CD4-positive, alpha-beta T cell (primary cell): ENCODE measurements at places on chromosomes 5 and 9. TPM values are rescaled to one million over a fixed set of nuclear protein-coding genes. Genes with fewer than 3 reads are reported as not detected.

- no peak overlapping the region for H3K27ac ChIP-seq
- H3K36me3 ChIP-seq: no peaks in the 10 kb centered on the region
- H3K4me3 ChIP-seq: peak overlapping the region; percentile 14
- peaks cover 63% of the 10 kb centered on the region for H3K27me3 ChIP-seq
- no peak for DNase-seq
These were observed 1.1 kb downstream of the PPIC start for GRCh38 chr5:123035360-123035917.

GRCh38 chr9:107883496-107884124 is 394.0 kb upstream of the KLF4 start:
- no peak overlapping the region for H3K27ac ChIP-seq
- no peak for DNase-seq
- no peaks in the 10 kb centered on the region for H3K27me3 ChIP-seq

- no peak for DNase-seq
- no peak overlapping the region for H3K27ac ChIP-seq
- H3K27me3 ChIP-seq: no peaks in the 10 kb centered on the region
- no peak overlapping the region for H3K4me3 ChIP-seq
These were observed 6.9 kb downstream of the LPCAT1 start for GRCh38 chr5:1516615-1517601.

DNA sequence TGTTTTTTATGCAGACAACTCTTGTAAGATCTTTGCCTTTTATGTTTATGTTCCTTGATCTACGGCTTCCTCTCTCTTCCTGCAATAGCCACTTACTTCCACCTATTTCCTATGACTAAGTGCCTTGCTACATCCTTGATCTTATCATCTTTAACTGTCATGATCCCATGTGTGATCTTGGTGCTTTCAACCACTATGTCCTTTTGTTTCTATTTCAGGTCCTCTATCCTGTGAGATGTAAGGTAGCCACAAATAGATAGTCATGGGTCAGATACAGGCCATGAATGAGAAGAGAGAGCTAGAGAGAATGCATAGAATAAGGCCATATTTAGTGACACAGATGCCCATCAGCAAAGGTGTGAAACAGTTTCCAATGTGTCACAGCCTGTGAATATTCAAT is 243.6 kb upstream of the HAPLN1 start:
- no peaks in the 10 kb centered on the region for H3K27me3 ChIP-seq
- no peak overlapping the region for H3K4me3 ChIP-seq
- no peak overlapping the region for H3K27ac ChIP-seq
- DNase-seq: no peak
- H3K36me3 ChIP-seq: no peaks in the 10 kb centered on the region

- no peaks in the 10 kb centered on the region for H3K36me3 ChIP-seq
- peaks cover 4% of the 10 kb centered on the region for H3K4me1 ChIP-seq
- DNase-seq: no peak
- H3K27ac ChIP-seq: no peak overlapping the region
- H3K27me3 ChIP-seq: no peaks in the 10 kb centered on the region
These were observed 68.4 kb downstream of the PAM start for GRCh38 chr5:102823441-102823874.

- H3K4me3 ChIP-seq: no peak overlapping the region
- H3K4me1 ChIP-seq: no peaks in the 10 kb centered on the region
- no peaks in the 10 kb centered on the region for H3K36me3 ChIP-seq
- no peak for DNase-seq
These were observed 27.1 kb downstream of the LHX6 start for GRCh38 chr9:122201641-122202040.

GRCh38 chr5:35799753-35800152 is 56.9 kb upstream of the IL7R start:
- peaks cover 63% of the 10 kb centered on the region for H3K4me1 ChIP-seq
- DNase-seq: no peak
- no peak overlapping the region for H3K4me3 ChIP-seq
- no peaks in the 10 kb centered on the region for H3K36me3 ChIP-seq

- H3K4me3 ChIP-seq: no peak overlapping the region
- H3K36me3 ChIP-seq: no peaks in the 10 kb centered on the region
- DNase-seq: no peak
- no peaks in the 10 kb centered on the region for H3K27me3 ChIP-seq
These were observed 641.5 kb upstream of the CDH10 start for GRCh38 chr5:25286319-25286718.

- no peak overlapping the region for H3K27ac ChIP-seq
- H3K4me3 ChIP-seq: no peak overlapping the region
- DNase-seq: no peak
These were observed 21.8 kb downstream of the IL9 start for GRCh38 chr5:135873831-135874230.

GRCh38 chr5:97044052-97044451 is 98.4 kb downstream of the LIX1 start:
- no peaks in the 10 kb centered on the region for H3K36me3 ChIP-seq
- H3K27ac ChIP-seq: no peak overlapping the region
- DNase-seq: no peak
- no peaks in the 10 kb centered on the region for H3K4me1 ChIP-seq
- no peaks in the 10 kb centered on the region for H3K27me3 ChIP-seq

GRCh38 chr9:70160686-70161600 is 97.8 kb upstream of the SMC5 start:
- H3K27me3 ChIP-seq: no peaks in the 10 kb centered on the region
- H3K4me3 ChIP-seq: no peak overlapping the region
- no peaks in the 10 kb centered on the region for H3K36me3 ChIP-seq
- H3K27ac ChIP-seq: no peak overlapping the region
- DNase-seq: no peak
- no peaks in the 10 kb centered on the region for H3K4me1 ChIP-seq

- H3K27me3 ChIP-seq: no peaks in the 10 kb centered on the region
- DNase-seq: no peak
- no peaks in the 10 kb centered on the region for H3K36me3 ChIP-seq
These were observed 26.4 kb upstream of the PRUNE2 start for GRCh38 chr9:76932265-76932664.

DNA sequence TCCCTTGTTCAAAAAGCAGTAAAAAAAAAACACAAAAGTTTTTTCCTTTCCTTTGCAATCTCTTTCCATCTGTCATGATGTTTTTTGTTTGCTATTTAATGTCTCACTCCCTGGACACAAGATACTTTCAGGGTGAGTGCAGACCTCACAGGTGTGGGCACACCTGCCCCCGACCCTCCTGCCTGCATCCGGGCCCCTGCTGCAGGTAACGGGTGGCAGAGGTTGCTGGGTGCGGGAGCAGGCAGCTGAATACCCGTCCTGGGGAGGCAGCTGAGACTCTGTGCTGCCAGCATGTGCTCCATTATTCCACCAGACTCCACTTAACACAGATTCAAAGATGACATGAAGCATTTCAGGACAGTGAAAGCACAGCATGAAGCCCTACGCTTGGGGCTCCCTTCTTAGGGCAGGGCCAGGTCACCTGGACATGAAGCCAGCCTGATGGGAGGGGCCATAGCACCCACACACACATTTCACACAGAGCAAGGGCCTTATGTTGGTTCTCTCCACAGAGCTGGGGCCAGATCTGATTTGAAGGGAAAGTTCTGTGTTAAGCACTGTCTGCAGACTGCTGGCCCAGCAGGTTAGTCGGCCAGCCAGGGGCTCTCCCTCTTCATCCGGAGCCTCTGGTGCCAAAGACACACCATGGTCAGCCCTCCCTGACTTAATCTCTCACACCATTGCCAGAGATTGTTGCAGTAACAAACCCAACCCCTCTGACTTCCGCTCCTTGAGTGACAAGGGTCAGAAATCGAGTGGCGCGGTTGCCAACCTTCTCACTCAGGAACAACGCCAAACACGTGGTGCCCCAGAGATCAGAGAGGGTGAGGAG is 13.0 kb downstream of the NEK6 start:
- DNase-seq: no peak
- H3K4me1 ChIP-seq: peaks cover 8% of the 10 kb centered on the region
- no peaks in the 10 kb centered on the region for H3K36me3 ChIP-seq
- H3K27me3 ChIP-seq: no peaks in the 10 kb centered on the region
- no peak overlapping the region for H3K27ac ChIP-seq

DNA sequence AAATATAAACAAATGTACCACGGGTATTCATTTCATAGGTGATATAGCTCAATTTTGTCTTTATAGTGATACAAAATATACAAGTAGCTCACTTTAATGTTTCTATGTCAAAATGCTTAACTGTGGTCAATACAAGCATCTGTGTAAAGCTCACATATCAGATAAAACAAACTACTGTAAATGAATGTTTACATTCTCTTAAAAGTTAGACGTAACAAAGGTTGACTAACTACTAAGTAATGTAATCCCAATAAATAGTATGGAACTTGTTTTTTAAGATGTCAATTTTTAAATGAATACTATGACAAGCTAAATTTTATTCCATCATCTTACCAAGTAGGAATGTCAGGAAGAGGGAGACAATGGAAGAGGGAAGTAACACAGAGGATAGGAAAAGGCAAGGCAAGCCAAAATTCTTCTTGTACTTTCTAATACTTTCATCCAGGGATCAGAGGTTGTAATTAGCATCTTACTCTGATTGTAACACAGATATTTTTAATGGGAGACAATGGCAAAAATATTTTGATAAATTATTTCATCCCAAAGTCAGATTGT is 105.5 kb downstream of the STRBP start:
- H3K4me1 ChIP-seq: no peaks in the 10 kb centered on the region
- no peak overlapping the region for H3K27ac ChIP-seq
- DNase-seq: no peak
- no peaks in the 10 kb centered on the region for H3K27me3 ChIP-seq
- no peak overlapping the region for H3K4me3 ChIP-seq
- peaks cover 5% of the 10 kb centered on the region for H3K36me3 ChIP-seq

Gene SV2C
- 0.08 TPM for total RNA-seq

Gene RASEF
- not detected for total RNA-seq

Gene RALGDS
- total RNA-seq: 168 TPM
